ENCODE measurements at places on chromosomes 13 and 19.

DNA sequence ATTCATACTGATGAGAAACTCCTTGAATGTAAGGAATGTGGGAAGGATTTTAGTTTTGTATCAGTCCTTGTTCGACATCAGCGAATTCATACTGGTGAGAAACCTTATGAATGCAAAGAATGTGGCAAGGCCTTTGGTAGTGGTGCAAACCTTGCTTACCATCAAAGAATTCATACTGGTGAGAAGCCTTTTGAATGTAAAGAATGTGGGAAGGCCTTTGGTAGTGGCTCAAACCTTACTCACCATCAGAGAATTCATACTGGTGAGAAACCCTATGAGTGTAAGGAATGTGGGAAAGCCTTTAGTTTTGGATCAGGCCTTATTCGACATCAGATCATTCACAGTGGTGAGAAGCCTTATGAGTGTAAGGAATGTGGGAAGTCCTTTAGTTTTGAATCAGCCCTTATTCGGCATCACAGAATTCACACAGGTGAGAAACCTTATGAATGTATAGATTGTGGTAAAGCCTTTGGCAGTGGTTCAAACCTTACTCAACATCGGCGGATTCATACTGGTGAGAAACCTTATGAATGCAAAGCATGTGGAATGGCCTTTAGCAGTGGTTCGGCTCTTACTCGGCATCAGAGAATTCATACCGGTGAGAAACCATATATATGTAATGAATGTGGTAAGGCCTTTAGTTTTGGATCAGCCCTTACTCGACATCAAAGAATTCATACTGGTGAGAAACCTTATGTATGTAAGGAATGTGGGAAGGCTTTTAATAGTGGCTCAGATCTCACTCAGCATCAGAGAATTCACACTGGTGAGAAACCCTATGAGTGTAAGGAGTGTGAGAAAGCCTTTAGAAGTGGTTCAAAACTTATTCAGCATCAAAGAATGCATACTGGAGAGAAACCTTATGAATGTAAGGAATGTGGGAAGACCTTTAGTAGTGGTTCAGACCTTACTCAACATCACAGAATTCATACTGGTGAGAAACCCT is 26.6 kb downstream of the ZNF345 start:
- DNase-seq: no peak

DNA sequence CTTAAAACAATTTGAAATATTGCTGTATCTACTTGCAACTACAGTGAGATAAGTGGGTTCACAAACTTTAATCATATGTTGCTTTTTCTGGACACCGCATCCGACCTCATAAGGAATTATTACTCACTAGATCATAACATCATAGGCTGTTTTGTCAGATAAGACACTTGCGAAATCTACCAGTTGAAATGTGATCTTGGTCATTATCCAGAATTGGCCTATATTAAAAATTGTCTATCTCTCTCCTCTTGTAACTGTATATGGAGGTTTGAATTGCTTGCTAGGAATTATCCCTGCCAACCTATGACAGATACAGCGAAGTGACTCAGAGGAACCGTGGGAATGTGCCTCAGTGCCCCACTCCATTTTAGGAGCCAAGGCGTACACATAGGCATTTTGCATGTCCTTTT is 117.0 kb upstream of the POSTN start:
- DNase-seq: no peak

DNA sequence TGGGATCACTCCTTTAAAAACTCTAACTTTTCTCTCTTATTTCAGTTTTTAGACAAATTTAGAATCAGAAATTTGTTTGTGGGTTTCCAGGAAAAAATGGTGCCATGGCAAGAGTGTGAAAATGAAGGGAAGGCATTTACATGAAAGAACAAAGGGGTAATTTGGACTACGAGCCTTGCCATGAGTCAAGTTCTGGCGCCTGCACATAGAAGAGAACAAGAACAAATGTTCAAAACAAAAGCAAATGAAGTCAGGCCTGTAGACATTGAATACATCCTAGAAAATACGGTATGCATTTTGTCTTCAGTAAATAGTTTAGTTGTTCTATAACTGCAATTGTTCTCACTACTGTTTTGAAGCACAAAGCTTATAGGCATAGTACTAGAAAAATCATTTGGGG is 1390.5 kb downstream of the EFNB2 start:
- DNase-seq: no peak

GRCh38 chr19:35702223-35703012 is 1.9 kb upstream of the ZBTB32 start:
- DNase-seq: peak; percentile 97

DNA sequence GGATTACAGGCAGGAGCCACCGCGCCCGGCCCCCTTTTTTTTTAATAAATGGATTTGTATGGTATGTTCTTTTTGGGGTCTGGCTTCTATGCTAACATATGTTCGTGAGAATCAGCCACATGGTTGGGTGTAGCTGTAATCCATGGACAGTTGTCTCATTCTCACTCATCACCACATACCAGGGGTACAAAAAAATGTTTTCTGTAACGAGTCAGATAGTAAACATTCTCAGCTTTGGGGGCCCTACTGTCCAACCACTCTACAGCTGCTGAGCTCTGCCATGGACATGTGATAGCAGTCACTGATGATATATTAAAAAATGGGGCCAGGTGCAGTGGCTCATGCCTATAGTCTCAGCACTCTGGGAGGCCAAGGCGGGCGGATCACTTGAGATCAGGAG is 5.1 kb upstream of the RETN start:
- DNase-seq: no peak

DNA sequence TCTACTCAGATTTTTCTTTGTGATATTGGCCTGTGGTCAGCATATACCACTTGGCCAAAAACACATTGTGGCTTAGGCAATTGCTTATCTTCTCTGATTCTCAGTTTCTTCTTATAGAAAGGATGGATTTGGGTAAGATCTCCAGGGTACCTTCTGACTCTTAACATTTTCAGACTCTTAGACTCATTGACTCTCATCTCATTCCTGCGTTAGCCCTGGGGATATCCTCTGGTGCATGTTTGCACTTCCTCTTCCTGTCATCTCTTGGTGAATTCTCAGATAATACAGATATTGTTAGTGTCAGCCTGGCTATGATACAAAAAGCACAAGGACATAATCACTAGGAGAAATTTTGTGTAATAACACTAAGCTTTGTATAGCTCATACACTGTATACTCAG is 492.5 kb upstream of the GPC6 start:
- no peak for DNase-seq

DNA sequence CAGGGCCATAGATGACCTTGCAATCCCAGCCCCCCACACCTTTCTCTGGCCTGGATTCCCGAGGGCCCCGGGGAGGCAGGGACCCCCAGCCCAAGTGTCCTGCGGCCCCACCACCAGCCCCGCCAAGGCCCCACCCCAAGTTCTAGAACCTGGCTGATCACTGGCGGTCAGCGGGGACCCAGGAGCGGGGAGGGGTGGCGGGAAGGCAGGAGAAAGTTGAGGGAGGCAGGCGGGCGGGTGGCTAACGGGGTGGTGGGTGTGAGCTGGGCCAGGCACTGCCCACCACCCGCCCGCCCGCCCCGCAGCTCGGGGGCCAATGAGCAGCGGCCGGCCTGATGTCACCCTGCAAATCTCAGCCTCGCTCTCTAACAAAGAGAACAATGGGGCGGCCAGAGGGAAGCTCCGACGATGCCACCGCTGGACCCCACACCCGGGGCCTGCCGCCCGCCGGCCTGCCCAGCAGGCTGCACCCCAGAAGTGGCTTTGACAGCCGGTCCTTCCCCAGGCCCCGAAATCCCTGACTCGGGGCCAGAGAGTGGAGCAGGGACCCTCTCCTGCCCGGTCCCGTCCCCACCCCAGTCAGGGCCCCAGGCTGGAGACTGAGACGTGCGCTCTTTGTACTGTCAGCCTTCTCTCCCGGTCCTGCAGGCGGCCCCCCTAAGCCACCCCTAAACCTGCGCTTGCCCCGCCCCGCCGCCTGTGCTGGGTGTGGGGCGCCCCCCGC is 1.6 kb downstream of the MEX3D start:
- no peak for DNase-seq

DNA sequence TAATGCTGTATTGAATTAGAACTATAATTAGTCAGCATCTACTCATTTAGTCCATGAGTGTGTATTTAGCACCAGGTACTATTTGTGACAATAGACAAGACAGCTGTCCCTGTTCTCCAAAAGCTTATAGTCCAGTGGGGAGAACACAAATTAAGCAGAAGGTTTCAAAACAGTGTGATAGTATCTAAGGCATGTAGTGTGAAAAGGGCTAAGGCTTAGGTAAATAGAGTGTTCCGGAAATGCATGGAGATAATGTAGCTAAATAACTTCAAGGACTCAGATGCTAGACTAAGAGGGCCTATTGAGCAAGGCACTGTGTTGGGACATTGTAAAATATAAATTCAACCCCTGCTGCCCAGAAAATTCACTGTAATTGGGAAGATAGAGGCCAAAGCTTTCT is 144.1 kb upstream of the MIR17HG start:
- DNase-seq: no peak

DNA sequence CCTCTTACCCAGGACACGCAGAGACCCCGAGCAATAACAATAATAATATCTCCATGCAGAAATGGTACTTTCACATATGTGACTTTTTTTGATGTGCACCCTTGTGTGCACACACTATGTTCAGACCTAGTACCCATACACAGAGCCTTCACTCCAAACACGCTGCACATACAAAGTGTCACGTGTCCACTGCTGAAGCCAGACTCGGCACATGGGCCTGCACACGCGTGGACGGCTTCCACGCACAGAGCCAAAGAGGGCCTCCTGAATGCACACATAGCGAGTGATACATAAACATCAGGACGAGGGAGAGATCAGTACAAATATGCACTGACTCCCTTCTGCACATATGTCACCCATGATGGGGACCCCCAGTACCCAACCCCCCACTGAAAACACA is 41.9 kb upstream of the POU2F2 start:
- no peak for DNase-seq

GRCh38 chr13:48578516-48579164 is 45.8 kb upstream of the RCBTB2 start:
- no peak for DNase-seq

GRCh38 chr13:33172400-33172799 is 113.2 kb downstream of the STARD13 start:
- no peak for DNase-seq

DNA sequence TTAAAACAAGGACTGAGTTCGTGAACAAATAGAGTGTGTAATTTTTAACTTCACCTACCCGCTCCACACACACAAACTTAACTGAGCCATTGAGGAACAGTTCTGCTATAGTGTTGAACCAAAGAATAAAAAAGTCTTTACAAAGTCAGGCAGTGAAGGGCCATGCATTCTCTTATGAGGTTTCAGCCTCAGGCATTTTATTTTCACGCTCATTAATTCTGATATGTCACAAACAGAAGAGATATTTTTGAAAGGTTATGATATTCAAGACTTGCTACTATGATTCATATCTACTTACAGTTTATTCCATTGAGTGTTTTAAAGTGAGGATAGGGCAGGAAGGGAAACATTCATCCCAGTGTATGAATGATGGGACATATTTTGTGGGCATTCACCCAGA is 282.2 kb downstream of the SLITRK5 start:
- DNase-seq: no peak

DNA sequence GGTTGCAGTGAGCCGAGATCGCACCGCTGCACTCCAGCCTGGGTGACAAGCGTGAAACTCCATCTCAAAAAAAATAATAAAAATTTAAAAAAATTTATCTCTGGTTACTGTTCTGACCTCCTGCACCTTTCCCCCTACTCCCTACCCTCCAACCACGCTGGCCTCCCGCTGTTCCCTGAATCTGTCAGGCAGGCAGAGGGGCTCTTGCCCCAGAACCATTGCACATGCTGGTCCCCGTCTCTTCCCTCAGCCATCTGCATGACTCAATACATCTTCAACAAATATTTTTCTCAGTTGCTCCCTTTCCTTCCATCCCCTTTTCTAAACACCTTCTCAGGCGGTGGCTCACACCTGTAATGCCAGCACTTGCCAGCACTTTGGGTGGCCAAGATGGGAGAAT is 1.1 kb upstream of the FAM187B start:
- DNase-seq: no peak

DNA sequence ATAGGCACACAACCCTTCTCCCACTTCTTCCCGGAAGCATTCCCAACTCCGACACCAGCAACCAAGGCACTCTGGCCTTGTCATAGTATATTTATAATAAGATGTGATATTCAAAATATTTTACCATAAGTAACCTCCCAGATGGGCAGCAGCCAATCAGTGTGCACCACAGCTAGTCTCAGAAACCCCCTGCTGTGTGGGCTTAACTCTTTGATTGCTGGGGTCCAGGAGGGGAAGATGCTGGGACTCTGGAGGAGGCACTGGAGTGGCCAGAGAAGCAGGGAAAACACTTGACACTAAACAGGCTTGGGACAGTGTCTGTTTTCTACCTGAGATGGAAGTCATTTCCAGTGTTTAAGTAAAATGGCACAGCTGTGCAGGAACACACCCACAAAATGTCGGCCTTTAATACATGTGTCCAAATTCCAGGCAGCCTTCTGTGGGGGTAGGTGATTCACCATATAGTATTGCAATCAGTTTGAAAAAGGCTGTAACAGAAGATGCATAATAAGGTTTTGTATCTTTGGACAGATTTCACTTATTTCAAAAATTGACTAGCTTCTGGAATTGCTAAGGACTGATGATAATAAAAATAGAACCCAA is 100.7 kb downstream of the MBNL2 start:
- no peak for DNase-seq

DNA sequence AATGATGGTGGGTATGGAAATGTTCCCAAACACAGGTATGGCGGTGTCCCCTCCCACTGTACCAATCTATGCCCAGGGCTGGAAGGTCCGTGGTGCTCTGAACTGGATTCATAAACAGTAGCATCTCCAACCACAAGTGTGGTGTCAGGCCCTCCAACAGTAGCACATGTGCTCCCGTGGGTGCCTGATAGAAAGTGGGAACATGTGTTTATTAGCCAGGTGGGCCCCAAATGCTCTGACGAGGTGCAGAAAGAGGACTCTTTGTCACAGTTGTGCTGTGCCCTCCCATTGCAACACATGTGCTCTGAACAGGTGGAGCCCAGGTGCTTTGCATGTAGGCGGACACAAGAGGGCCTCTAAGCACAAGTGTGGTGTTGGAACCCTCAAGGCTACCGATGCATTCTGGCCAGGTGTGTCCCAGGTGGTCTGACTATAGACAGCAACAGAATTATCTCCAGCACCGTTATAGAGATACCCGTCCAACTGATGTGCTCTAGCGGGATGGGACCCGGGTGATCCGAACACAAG is 75.4 kb upstream of the ZNF30 start:
- no peak for DNase-seq

GRCh38 chr13:92864584-92865284 is 361.9 kb upstream of the GPC6 start:
- no peak for DNase-seq

- no peak for DNase-seq
Observed at GRCh38 chr19:51227966-51228365, 3.1 kb downstream of the CD33 start.

DNA sequence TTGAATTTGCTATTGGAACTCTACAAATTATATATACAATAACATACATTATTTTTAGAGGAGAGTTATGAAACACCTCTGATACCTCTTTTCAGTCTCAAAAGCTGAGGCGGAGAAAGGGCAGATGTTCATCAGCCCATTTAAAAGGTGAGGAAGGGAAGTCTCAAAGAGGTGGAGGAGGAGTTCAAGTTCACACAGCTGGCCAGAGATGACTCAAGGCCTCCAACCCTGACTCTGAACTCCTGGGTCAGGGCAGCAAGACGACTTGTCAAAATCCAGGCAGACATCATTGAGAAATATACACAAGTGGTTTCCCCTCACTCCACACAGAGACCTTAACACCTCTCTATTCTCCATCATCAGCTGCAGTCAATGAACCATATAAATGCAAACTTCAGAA is 2.1 kb downstream of the SIAH3 start:
- DNase-seq: no peak

GRCh38 chr19:6773323-6773931 is 919 bp downstream of the VAV1 start:
- peak; percentile 61 for DNase-seq

GRCh38 chr19:39405958-39406655 is 540 bp upstream of the ZFP36 start:
- DNase-seq: peak; percentile 89

All from activated CD4-positive, alpha-beta T cell treated with anti-CD3 and anti-CD28 coated beads, Interleukin-2, amount 10 ng/mL, durations not matched to agents 7 days and 5 days (primary cell).